ENCODE measurements at places on chromosomes 5 and 9.

DNA sequence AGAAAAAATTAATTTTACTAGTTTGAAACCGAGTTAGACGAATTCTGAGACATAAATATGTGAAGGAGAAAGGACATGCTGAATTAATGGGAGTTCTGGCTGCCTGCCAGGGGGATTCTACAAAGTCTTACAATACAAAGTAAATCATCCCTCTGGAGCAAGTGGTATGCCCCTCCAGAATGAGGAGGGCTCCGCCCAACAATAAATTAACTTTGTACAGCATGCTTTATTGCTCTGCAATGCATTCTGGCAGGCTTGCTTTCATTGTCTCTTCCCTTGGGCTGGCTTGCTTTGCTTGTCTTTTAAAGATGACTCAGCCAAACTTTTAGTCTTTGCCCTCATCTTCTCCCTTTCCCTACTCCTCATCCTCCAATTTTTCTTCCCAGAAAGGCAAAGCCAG is 11.7 kb upstream of the PCDHB1 start:
- no peak for DNase-seq

GRCh38 chr5:77117161-77117560 is 30.1 kb upstream of the ZBED3 start:
- no peak for DNase-seq

DNA sequence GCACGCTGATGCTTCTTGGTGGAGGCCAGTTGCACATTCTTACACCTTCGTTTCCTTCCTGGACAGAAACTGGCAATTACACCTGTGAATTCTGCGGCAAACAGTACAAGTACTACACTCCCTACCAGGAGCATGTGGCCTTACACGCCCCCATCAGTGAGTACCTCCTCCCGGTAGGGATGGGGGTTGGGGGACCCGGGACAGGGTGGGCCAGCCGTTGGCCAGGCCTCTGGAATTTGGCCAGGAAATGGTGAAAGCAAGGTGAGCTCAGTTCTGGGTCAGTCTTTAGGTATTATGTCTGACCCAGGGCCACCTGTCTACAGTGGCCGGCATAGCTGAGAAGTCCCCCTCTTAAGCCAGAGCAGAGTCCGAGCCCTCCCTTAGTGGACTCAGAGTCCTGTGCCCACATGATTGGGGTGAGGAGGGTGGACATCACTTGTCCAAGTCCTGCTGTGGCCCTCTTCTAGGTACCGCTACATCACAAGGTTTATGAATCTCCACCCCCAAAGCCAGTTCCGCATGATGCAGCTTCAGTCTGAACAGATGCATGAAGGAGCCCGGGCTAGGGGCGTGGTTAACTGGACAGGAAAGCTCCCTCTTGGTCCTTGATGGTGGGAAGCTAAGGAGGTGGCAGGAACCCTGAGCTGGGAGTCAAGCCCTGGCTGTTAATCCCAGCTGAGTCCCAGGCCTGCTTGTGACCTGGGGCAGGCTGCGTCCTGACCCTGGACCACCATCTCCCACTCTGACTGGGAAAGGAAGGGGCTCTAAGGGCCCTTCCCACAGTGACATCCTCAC is 61.3 kb downstream of the AMBP start:
- no peak for DNase-seq

- no peak for DNase-seq
Observed at GRCh38 chr9:136399176-136400037, 563 bp downstream of the SNAPC4 start.

DNA sequence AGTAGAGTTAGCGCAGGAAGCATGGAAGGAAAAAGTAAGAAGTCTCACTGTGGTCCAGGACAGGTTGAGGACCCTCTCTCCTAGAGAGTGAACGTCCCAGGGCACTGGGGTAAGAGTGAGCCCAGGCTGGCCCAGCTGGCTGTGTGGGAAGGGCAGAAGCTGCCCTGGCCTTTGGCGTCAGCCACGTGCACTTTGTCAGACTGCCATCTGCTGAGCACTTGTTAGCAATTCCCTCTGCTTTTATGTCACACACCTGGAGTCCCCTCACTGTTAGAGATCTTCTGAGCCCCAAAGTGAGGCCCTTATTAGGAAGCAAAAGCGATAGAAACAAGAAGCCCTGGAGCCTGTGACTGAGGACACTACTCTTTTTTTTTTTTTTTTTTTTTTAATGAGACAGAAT is 79.1 kb downstream of the UGCG start:
- no peak for DNase-seq

DNA sequence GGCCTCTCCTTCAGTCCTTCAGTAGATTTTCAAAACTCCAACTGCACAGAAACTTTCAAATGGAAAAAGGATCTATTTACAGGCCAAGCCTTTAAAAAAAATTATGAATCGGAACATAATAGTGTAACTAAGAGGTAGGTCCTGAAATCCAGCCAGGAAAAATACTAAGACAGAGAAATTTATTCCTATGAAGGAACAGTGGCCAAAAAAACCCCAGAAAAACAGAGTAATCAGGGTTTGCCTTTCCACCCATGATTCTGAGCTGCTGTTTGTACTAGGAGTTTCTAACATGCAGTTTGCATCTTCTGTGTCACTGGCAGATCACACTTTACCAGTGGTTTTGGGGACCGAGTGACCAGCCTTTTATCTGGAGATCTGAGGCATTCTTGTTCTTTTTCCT is 93.1 kb upstream of the TMED7 start:
- DNase-seq: no peak
